ENCODE measurements at places on chromosomes 3 and 15.

- no peak for DNase-seq
These were observed 68.2 kb upstream of the PSMD6 start for GRCh38 chr3:64091501-64091900.

- DNase-seq: no peak
These were observed 22.1 kb downstream of the UBE3A start for GRCh38 chr15:25416693-25417092.

DNA sequence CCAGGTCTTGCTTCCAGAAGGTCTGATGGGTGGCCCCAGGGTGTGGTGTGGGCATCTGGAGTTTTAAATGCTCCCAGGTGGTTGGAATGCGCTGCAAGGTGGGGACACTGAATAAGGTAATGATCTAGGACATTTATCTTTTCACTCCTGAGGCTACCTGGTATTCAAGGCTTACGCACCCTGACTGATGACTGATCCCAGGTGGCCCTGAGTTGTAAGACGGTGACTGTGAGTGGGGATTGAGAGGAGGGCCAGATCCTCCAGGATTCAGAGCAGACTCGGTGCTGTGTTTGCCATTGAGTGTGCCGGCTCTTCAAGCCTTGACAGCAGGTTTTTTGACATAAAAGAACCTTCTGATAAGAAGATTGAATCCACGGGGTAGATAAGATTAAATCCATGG, 40.3 kb downstream of the SLC6A20 start:
- no peak for DNase-seq

DNA sequence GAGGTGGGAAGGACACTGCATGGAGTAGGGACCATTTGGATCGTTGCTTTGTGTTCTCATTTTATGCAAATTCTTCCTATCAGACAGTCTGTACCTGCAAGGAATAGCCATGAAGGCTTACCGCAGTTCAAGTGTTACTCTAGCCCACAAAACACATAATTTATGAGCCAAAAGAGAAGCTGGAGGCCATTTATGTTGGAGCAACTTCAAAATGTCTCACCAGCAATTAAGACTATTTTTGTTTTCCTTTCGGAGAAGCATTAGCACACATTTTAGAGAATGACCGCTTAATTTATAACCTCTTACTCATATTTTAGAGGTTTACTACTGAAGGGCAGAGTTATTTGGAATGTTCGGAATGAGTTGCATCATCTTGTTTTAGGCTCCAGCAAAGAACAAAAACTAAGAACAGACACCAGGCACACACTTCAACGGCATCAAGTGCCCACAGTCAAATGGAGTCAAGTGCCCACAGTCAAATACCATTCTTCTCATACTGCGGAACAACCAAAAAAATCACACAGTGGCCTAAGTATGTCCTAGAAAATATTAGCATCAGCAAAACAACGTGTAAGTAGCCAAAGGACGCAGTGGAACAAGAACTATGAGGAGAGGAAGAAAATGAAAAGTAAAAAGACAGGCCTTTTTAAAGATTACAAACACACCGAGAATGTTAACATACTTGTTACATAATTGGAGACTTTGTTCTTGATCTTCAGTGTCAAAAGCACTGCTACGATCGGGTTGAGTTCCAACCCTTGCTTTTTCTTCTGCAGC, 17.5 kb upstream of the GOLGA8J start:
- no peak for DNase-seq

GRCh38 chr3:14766428-14767244, 52.1 kb upstream of the FGD5 start:
- no peak for DNase-seq

DNA sequence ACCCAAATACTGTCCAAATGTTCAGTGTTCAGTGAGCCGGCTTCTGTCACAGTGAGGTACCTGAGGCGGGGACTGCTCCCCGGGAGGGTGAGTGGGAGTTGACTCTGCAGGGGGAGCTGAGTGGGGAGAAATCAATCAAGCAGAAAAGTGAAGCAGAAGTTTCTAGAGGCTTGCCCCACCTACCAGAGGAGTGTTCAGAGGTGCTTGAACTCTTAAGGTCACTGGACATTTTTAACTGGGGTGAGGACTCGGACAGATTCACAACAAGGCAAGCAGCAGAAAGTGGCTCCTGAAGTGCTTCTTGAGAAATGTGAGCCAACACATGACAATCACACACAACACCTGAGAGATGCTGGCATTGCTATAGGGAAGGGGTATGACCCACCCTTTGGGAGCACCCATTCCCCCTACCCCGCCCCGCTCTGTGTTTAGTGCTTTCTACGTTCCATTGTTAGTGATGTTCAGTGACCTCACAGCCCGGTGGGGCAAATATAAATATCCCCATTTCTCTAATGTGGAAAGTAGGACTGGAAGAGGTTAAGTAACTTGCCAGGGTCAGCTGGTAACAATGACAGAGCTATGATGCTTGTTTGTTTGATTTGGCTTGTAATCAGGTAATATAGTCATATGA, 48.6 kb upstream of the AKAP13 start:
- DNase-seq: no peak

GRCh38 chr3:20484126-20484525, 298.1 kb upstream of the SGO1 start:
- DNase-seq: no peak

DNA sequence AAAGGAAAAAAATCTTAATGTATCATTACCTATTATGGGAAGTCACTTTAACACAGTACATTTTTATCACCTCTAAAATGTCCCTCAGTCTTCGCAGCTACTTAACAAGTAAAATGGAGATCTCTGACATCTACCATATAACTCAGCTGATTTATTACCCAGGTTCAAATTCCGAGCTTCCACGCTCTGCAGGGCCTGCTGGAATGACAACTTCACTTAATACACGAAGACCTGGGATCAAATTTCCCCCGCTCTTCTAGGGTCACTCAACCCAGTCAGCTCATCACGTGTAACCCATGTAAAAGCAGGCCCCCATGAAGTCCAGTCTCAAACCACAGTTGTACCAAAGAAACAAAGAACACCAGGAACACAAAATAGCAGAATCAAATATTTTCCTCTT, 44.2 kb upstream of the ACP3 start:
- DNase-seq: no peak

GRCh38 chr3:23448998-23449537, 245.9 kb downstream of the UBE2E2 start:
- DNase-seq: no peak

DNA sequence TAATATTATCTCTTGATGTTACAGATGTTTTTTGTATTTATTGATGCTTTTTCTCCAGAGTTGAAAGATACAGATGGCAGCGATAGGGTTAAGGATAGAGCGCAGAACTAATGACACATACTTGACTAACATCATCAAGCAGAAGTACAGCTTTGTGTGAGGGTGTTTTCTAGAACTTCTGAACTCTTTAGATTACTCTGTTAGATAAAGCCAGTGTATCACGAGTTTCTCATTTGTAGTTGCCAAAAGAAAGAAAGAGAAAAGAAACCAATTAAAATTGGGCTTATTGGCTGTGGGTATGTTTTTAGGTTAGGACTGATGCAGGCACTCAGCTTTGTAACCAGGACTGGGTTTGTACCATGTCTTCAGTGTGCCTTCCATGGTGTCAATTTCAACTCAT, 6.6 kb upstream of the GPR171 start:
- DNase-seq: no peak

DNA sequence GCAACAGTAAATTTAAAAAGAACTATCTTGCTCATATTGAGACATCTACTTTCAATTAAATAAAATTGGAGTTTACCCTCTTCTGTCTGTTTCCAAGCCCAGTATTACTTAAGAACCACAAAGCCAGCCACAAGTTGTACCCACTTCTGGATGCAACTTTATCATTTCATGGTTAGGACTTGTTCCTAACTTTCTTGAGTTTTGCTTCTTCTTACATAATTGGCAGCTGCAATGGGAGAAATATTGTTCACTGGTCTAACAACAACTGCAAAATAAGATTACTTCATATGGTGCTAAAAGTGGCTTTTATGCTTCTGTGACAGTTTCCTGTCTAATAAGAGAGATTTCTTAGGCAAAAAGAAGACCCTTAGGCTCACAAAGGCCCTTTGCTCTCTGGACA, 240.6 kb downstream of the OTOL1 start:
- DNase-seq: no peak

GRCh38 chr3:64824394-64824909, 136.7 kb upstream of the ADAMTS9 start:
- no peak for DNase-seq

DNA sequence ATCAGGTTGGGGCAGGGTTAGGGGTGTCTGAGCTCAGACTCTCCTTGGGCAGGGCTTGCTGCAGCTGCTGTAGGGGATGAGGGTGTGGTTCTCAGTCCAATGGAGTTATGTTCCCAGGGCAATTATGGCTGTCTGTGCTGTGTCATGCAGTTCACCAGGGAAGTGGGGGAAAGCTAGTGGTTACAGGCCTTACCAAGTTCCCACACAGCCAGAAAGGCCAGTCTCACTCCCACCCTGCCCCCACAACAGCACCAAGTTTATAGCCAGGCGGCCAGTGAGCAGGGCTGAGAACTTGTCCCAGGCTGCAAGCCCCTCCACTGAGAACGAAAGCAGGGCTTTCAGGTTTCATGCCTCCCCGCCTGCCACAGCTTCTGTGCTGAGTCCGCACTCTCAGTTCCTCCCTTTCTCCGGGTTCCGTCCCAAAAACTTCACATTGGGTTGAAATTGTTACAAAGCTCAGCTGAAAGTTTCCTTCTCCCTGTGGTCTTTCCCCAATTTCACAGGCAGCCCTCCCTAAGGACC, 19.6 kb upstream of the CPOX start:
- no peak for DNase-seq

DNA sequence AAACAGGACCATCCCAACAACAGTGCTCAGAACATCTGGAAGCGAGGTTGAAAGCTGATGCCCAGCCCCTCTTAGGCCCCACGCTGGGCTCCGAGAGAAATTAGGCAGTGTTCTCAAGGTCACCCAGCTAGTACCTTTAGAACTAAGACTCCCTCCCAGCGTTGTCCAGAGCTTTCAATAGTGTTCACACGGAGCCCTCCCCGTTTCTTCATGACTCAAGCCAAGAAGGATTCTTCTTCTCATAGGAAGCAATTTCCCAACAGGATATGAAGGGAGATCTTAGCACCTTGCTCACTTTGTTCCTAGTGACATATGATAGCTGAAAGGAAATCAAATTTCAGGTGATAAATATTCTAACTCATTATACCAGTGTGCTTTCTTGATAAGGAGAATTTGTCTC, 244.2 kb upstream of the ST8SIA2 start:
- DNase-seq: no peak

DNA sequence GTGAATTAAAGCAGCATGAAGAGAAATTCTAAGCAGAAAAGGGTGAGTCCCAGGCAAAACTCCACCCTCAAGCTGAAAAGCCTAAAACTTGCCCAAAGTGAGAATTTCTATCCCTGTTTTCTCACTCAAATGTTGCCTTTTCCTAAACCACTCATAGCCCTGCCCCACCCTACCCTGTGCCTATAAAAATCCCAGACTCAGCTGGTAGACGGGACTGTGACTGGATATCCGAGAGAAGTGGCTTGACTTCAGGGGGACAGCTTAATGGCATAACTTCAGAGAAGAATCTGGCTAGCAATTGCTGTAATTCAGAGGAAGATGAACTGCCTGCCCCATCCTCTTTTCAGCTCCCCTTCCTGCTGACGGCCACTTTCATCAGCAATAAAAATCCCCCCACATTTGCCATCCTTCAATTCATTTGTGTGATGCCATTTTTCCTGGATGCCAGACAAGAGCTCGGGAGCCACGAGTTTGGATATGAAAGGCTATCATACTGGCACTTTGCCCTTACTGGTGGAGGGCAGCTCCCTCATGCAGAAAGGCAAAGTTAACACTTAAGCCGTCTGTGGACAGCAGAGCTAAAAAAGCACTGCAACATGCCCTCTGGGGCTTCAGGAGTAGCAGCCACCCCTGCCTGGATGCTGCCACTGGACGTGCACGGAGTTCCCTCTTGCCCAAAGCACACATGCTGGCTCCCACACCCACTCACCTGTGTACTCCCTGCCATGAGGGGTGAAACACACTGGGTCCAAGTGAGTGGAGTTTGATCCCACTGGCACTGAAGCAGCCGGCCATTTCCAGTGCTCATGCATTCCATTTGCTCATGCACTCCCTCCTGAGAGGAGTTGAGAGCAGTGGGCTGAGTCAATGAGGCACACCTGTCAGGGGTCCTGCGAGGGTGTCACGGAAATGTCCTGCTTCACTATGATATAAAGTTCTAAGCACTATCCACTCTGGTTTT, 670.6 kb downstream of the PLOD2 start:
- no peak for DNase-seq

DNA sequence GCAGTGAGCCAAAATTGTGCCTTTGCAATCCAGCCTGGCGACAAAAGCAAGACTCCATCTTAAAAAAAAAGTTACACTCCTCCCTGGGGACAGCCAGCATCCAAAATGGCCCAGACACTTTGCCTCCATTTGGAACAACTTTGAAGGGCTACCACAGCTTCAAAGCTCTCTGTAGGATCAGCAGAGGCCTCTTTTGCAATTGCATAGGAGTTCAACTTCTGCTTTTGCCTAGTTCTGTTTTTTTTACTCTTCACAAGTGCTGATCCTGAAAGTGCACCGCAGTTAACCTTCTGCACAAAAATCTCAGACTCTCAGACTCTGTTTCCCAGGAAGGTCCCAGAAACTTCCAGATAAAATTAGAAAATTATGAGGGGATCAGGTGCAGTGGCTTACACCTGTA, 25.2 kb upstream of the SLC4A7 start:
- no peak for DNase-seq

DNA sequence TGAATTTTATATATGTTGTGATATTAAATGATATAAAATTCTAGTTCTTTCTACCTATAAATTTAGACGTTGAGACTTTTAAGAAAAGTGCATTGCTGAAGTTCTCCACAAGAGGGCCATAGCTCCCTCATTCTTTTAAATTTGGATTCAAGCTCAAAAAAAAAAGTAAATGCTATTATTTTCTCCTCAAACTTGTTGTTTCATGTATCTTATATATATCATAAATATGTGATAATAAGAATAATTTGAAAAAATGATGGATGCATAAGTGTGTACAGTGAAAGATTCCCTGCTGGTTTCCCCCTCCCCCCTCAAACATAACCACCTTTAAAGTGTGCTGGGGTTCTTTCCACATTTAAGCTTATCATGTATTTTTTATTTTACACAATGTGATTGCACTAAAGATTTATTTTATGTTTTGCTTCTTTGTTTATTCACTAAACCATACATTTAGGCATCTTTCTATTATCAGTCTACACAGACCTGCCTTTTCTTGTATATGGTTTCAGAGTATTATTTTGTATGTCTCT, 769.4 kb upstream of the GOLIM4 start:
- DNase-seq: no peak

GRCh38 chr3:179526989-179527391, 35.7 kb upstream of the ACTL6A start:
- no peak for DNase-seq

GRCh38 chr3:90025019-90025418, 917.6 kb downstream of the EPHA3 start:
- DNase-seq: no peak

GRCh38 chr15:39573287-39573686, 7.6 kb upstream of the THBS1 start:
- DNase-seq: no peak

GRCh38 chr3:114519415-114519814, 225.6 kb downstream of the TIGIT start:
- no peak for DNase-seq

Data from activated T-cell treated with anti-CD3 and anti-CD28 coated beads for 4 hours (primary cell).